ENCODE measurements at places on chromosomes 11 and 22.

DNA sequence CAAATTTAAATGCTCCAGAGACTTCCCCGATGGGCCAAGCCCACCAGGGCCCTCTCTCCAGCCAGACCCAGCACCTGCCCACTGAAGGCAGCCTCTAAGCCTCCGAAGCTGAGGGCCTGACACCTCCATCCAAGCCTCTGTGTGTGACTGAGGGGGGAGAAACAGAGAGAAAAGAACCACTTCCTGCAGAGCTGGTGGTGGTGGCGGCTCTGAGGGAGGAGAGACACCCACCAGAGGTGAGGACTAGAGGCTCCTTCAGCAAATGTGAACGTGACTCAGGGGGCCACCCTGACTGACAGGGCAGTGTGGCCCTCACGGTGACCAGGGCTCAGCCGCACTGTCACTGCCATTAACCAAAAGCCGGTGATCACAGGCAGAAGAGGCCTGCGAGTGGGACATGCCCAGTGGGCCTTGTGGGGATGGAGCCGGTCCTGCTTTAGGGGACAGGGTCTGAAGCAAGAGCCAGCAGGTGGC is 31.0 kb upstream of the CD5 start:
- no peak for DNase-seq

DNA sequence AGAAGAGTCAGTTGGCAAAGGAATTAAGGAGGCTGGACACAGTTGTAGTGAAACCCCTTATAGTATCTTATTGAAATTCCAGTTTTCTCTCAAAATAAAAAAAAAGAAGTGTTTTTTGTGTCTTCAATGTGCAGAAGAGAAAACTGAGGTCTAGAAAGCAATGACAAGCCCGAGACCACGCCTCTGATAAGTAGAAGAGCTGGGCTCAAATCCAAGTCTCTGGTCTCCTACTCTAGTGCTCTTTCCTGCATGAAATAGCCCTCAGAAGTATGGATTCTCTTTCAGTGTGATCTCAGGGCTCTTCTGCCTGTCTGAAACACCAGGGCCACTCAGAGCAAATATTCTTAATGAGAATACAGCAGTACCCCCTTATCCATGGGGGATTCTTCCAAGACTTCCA is 200.9 kb downstream of the KIF18A start:
- DNase-seq: no peak

GRCh38 chr22:41799486-41800347 is 762 bp upstream of the CCDC134 start:
- DNase-seq: peak; percentile 27

- DNase-seq: no peak
Measured at GRCh38 chr22:37345863-37346504, 63.7 kb downstream of the CYTH4 start.

DNA sequence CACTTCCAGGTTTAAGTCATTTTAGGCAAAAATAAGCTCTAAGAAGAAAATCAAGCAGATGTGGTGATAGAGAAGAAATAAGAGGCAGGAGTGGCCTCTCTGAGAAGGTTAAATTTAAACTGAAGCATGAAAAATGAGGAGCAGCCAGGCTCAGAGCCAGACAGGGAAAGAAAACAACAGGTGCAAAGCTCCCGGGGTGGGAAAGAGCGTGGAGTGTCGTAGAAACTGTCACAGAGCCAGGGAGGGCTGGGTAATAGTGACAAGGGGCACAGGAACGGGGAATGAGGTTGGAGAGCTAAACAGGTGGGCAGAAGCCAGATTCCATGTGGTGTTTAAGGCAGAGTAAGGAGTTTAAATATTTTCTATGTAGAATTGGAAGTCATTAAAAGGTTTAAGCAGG is 132.1 kb upstream of the BLID start:
- no peak for DNase-seq

- no peak for DNase-seq
Measured at GRCh38 chr11:36123336-36124101, 165.7 kb downstream of the COMMD9 start.

GRCh38 chr11:75639762-75640181 is 29.1 kb downstream of the MAP6 start:
- peak; percentile 40 for DNase-seq

All from nephron progenitor cell (in vitro differentiated cells).